ENCODE measurements at places on chromosomes 11 and 22. TPM values are rescaled to one million over a fixed set of nuclear protein-coding genes. Genes with fewer than 3 reads are reported as not detected.
A peak's percentile ranks its signal among the peaks of the same experiment; 100 is the strongest.

- no peak for DNase-seq
- H3K36me3 ChIP-seq, result no peaks in the 10 kb centered on the region
- H3K4me1 ChIP-seq, result no peaks in the 10 kb centered on the region
These were observed 20.2 kb downstream of the NPTXR start for GRCh38 chr22:38823637-38824036.

GRCh38 chr11:45676522-45677095, 11.2 kb upstream of the CHST1 start:
- H3K27me3 ChIP-seq, result no peaks in the 10 kb centered on the region
- H3K4me3 ChIP-seq, result no peak overlapping the region
- no peaks in the 10 kb centered on the region for H3K36me3 ChIP-seq
- DNase-seq, result no peak

GRCh38 chr11:93655581-93656255, 5.8 kb upstream of the CEP295 start:
- H3K27me3 ChIP-seq, result peaks cover 10% of the 10 kb centered on the region
- no peak for DNase-seq
- H3K4me3 ChIP-seq, result no peak overlapping the region
- H3K27ac ChIP-seq, result no peak overlapping the region
- no peaks in the 10 kb centered on the region for H3K36me3 ChIP-seq
- H3K4me1 ChIP-seq, result peaks cover 18% of the 10 kb centered on the region

DNA sequence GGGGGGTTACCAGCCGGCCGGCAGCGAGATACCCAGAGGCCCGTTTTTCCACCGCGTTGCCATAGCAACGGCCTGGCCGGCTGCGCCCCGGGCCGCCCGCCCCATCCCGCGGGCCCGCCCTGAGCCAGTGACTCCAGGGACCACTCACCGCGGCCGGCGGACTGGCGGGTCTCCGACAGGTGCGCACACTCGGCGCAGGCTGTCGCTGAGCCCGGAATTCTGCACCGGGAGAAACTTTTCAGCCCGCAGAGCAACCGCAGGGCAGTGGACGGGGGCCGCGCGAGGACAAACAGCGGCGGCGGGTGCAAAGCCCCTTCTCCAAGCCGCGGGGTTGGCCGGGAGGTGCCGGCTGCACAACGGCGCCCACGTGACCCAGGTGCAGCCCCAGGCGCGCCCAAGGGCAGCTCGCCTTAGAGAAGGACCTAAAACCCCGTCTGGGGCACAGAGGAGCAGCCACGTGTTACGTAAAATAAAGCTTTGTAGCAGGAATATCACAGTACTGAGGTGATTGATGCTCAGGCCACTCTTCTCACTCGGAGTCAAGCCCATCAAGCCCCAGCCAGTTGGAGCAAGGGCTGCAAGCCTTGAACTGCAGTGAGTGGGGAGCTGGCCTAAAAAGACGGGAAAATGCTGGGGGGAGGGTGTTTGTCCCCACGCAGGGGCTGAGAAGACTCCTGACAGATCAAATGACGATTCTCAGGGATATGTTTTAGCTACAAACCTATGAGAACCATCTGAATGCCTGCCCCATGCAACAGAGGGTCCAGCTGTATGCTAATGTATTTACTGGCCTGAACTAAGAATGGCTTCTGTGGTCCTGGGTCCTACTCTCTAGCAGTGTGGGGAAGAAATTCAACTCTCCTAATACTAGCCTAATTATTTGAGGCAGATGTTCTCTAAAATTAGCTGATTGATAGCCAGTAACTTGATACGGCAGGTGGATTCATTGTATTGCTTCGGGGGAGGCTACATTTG, at the start of gene STK33:
STK33 (minus strand) TSS at position 294 of the 975 bp plus-strand sequence. CDS start 119,323 bp downstream, outside the sequence.
- H3K4me3 ChIP-seq, result peak within 1 kb of the TSS; percentile 83
- no peak within 1 kb of the TSS for H3K27ac ChIP-seq
- peaks cover 8% of the 10 kb centered on the region for H3K4me1 ChIP-seq
- no peaks in the 10 kb centered on the region for H3K36me3 ChIP-seq
- peaks cover 33% of the 10 kb centered on the region for H3K27me3 ChIP-seq

The ZNF70 gene
- total RNA-seq, result 6.9 TPM

DNA sequence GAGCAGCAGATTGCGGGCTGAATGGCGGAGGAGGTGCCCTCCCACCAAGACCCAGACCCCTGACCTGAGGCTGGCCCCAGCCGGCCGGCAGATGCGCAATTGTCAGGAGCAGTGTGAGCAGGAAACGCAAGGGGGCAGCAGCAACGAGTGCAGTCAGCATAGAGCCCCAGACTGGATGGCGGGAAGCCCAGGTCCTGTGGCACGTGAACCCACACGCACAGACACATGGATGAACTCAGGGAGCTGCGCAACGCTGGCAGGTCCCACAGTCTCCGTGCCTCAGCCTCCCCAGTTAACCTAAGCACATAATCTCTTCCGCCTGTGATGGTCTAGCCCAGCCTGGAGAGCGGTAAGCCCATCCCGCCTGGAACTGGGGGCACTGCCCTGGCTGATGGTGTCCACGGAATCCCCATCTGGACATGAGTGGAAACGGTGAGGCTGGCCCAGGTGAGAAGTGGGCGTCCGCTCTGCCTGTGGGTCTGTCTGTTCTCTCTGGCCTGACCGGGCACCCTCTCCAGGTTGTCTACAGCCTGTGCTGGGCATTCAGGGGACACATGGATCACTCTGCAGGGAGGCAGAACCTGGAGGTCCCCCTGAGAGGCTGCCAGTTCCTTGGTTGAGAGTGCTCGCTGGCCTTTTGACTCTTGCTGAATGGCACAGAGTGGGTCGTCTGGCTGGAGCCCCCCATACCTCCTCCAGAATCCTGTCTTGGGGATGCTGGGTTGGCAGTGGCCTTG, 626 bp upstream of the TBX10 start:
- H3K4me1 ChIP-seq, result no peaks in the 10 kb centered on the region
- H3K4me3 ChIP-seq, result no peak overlapping the region
- H3K27me3 ChIP-seq, result no peaks in the 10 kb centered on the region

DNA sequence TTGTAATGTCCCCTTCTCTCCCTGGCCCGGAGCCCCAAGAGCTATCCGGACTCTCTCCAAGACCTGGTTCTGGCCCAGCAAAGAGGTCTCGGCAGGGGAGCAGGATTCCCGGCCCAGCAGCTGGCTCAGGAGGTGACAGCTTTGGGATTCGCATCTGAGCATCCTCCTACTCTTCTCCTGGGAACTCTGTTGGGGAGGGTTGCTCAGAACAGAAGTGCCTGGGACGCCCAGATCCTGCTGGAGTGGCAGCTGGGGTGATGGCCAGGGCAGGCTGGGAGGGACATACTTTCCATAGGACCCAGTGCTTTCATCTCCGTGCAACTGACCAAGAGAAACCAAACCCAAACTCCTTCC, 83.6 kb upstream of the PRODH start:
- H3K27ac ChIP-seq, result no peak overlapping the region
- H3K4me3 ChIP-seq, result no peak overlapping the region
- no peak for DNase-seq
- peaks cover 5% of the 10 kb centered on the region for H3K4me1 ChIP-seq
- H3K27me3 ChIP-seq, result peaks cover 24% of the 10 kb centered on the region
- no peaks in the 10 kb centered on the region for H3K36me3 ChIP-seq

GRCh38 chr22:35368386-35368785, 12.5 kb upstream of the HMOX1 start:
- peaks cover 14% of the 10 kb centered on the region for H3K27me3 ChIP-seq
- H3K4me3 ChIP-seq, result no peak overlapping the region

DNA sequence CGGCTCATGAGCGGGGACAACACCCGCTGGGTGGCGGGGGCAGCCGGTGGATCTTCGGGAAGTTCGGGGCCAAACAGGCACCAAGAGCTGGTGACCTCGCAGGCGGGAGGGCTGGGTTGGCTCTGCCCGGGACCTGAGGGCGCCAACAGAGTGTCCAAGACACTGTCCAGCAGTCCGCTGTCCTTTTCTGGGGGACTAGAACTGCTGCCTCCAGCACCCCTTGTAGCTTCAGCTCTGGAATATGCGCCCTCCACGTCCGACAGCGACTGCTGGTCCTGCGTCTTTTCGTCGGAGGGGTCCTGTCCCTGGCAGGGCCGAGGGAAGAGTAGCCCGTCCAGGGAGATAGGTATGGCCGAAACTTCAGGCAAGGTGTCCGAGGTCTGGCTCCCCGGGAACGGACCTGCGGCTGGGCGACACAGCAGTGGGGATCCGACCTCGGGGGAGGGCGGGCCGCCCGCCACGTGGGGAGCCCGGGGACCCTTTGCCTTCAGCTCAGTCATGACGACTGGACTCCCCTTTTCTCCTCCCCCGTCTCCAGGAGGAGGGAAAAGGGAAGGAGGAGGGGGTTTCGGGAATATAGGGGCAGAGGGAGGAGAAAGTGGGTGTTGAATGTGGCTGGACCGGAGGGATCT, 926 bp downstream of the PGR start:
- no peak overlapping the region for H3K27ac ChIP-seq
- no peaks in the 10 kb centered on the region for H3K4me1 ChIP-seq
- no peak overlapping the region for H3K4me3 ChIP-seq
- peaks cover 15% of the 10 kb centered on the region for H3K27me3 ChIP-seq
- DNase-seq, result no peak

DNA sequence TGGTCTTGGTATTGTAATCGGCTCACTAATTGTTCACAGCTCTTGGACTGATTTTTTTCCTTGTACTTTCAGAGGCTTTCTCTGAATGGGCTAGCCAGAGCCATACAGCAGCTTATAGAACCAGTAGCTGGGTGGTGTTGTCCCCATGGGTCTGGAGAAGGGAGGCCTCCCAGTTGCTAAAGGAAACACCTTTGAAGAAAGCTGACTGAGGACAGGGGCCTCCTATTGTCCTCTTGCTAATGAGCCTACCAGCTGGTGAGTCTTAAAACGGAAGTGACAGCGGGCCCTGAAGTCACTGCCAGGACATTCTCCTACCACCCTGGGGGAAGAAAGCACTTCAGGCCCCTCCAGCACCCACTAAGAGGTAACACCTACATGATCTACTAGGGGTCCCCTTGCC, 9.9 kb downstream of the FADS3 start:
- H3K4me3 ChIP-seq, result no peak overlapping the region
- H3K27ac ChIP-seq, result no peak overlapping the region
- H3K27me3 ChIP-seq, result no peaks in the 10 kb centered on the region
- no peaks in the 10 kb centered on the region for H3K4me1 ChIP-seq

The FGF4 gene
- not detected for total RNA-seq

- no peaks in the 10 kb centered on the region for H3K27me3 ChIP-seq
- no peaks in the 10 kb centered on the region for H3K36me3 ChIP-seq
- no peak overlapping the region for H3K27ac ChIP-seq
These were observed 5.6 kb upstream of the MIAT start for GRCh38 chr22:26651815-26652214.

The P2RX3 gene
- not detected for total RNA-seq

- no peak for DNase-seq
- H3K36me3 ChIP-seq, result no peaks in the 10 kb centered on the region
- H3K27me3 ChIP-seq, result peaks cover 6% of the 10 kb centered on the region
These were observed 281.2 kb downstream of the CADM1 start for GRCh38 chr11:115222863-115223530.

GRCh38 chr11:46857666-46858065, 11.6 kb upstream of the CKAP5 start:
- peaks cover 7% of the 10 kb centered on the region for H3K27me3 ChIP-seq
- H3K27ac ChIP-seq, result no peak overlapping the region
- no peaks in the 10 kb centered on the region for H3K36me3 ChIP-seq
- no peak overlapping the region for H3K4me3 ChIP-seq
- DNase-seq, result no peak

DNA sequence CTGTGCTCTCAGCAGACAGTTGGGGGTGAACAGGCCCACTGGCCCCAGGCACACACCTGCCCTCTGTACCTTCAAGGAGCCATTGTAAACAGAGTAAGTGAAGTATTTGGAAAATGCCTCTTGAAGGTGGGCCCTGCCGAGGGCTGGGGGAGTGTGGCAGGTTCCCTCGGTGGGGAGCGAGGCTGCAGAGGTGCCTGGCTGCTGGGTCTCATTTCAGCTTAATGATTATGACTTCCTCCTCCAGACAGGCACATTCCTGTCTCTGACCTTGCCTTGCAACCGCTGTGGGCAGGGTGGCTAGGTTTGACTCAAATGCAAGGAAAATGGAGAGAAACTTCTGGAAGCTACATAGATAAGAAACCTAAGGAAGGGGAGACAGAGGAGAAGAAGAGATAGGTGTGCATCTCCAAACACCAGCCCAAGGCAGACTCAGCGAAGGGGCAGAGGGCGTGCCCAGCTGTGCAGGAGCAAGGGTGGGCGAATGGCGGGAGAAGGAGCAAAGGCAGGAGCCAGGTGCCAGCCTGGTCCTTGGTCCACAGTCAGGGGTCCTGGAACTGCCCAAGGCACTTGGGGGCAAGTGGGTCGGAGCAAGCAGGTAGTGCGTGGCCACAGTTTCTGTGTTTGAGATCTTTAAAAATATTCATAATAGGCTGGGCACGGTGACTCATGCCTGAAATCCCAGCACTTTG, 14.0 kb downstream of the GRAMD4 start:
- peaks cover 2% of the 10 kb centered on the region for H3K4me1 ChIP-seq
- no peak for DNase-seq
- no peaks in the 10 kb centered on the region for H3K27me3 ChIP-seq

The MS4A4A gene
- total RNA-seq, result 0.36 TPM

The TREH gene
- total RNA-seq, result not detected

The GAL gene
- total RNA-seq, result not detected

GRCh38 chr22:48135592-48135991, 1373.1 kb downstream of the TBC1D22A start:
- no peak for DNase-seq
- peaks cover 10% of the 10 kb centered on the region for H3K4me1 ChIP-seq
- peaks cover 4% of the 10 kb centered on the region for H3K36me3 ChIP-seq
- no peak overlapping the region for H3K27ac ChIP-seq

- peaks cover 5% of the 10 kb centered on the region for H3K27me3 ChIP-seq
- H3K36me3 ChIP-seq, result no peaks in the 10 kb centered on the region
- H3K4me3 ChIP-seq, result no peak overlapping the region
- H3K4me1 ChIP-seq, result peaks cover 20% of the 10 kb centered on the region
- peak overlapping the region; percentile 32 for H3K27ac ChIP-seq
- no peak for DNase-seq
These were observed 8.7 kb downstream of the RASD2 start for GRCh38 chr22:35549328-35549727.

DNA sequence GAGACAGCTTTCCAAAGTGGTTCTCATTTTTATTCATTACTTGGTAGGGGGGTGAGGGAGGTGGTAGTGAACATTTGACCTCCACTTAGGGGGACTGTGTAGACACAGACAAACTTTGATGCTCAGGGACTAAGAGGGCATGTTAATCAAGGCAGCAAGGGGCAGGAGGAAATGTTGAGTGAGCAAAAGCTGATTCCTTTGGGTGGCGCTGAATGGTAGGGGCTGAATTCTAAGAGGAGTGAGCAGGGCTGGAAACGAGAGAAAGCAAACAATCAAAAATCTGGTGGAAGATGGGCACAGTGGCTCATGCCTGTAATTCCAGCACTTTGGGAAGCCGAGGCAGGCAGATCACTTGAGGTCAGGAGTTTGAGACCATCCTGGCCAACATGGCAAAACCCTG, 164.8 kb upstream of the BDNF start:
- no peaks in the 10 kb centered on the region for H3K36me3 ChIP-seq
- no peak overlapping the region for H3K4me3 ChIP-seq
- no peak overlapping the region for H3K27ac ChIP-seq
- peaks cover 9% of the 10 kb centered on the region for H3K27me3 ChIP-seq
- H3K4me1 ChIP-seq, result no peaks in the 10 kb centered on the region
- no peak for DNase-seq

GRCh38 chr11:65251476-65251875, 10.3 kb upstream of the POLA2 start:
- no peaks in the 10 kb centered on the region for H3K36me3 ChIP-seq
- no peak for DNase-seq
- no peaks in the 10 kb centered on the region for H3K4me1 ChIP-seq
- H3K4me3 ChIP-seq, result no peak overlapping the region
- no peak overlapping the region for H3K27ac ChIP-seq

GRCh38 chr22:25623310-25623734, 58.8 kb downstream of the GRK3 start:
- no peak overlapping the region for H3K27ac ChIP-seq
- H3K27me3 ChIP-seq, result no peaks in the 10 kb centered on the region
- peaks cover 14% of the 10 kb centered on the region for H3K4me1 ChIP-seq
- no peaks in the 10 kb centered on the region for H3K36me3 ChIP-seq
- H3K4me3 ChIP-seq, result no peak overlapping the region

The MACROD1 gene
- total RNA-seq, result 14.4 TPM
